ENCODE measurements at places on chromosomes 2 and 18.

- no peak for DNase-seq
These were observed 808.3 kb downstream of the TSN start for GRCh38 chr2:122563781-122564180.

- no peak for DNase-seq
These were observed 42.1 kb downstream of the GLI2 start for GRCh38 chr2:120777787-120778186.

GRCh38 chr18:3508576-3509549, 58.9 kb downstream of the TGIF1 start:
- DNase-seq = peak; percentile 56

DNA sequence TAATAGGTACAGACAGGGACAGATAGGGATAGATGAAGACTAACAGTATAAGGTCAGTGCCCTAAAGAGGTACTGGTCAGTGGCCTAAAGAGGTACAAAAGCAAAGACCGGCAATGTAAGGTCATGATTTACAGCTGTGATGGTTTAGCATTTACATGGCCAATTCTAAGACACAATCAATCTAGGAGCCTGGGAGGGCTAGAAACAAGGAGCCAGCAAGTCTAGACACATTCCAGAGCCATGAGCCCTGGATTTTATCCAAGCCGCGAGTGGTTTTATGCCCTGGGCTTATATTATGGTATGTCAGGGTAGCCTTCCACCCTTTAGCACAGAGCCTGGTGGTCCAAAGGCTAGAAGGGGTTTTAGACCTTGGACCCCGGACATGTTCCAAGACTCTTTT, 124.2 kb downstream of the CBLN2 start:
- DNase-seq = no peak

GRCh38 chr2:238864207-238865014, 16.5 kb downstream of the TWIST2 start:
- DNase-seq = peak; percentile 75

DNA sequence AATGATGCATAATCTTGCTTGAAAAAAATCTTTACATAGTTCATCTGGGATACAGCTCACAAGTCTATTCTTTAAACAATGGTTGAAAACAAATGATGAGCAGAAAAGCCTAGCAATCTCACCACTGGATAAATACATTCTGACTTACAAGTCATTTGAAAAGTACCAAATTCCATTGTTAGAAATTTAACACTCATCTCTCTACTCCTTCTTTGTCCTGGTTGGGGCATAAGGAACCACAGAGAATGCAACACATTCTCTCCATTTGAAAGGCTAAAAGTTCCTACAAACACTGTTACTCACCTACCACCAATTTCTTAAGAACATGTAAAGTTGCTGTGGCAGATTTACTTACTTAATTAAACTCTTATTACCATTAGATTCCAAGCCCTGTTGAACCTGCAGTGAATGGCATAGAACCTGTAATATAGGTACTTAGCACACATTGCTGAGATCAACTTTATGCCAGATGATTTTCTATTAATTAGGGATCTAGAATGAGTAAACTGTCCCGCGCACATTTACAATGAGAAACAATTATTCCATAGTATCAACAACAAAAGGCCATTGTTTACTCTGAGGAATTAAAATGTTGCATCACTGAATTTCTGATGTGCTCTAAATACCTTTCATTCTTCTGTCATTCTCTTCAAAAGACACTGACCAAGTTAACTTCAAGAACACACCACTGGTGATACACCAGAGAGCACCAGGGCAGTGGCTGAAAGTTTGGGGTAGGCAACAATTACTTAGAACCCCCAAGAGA, 69.6 kb downstream of the CABYR start:
- no peak for DNase-seq

DNA sequence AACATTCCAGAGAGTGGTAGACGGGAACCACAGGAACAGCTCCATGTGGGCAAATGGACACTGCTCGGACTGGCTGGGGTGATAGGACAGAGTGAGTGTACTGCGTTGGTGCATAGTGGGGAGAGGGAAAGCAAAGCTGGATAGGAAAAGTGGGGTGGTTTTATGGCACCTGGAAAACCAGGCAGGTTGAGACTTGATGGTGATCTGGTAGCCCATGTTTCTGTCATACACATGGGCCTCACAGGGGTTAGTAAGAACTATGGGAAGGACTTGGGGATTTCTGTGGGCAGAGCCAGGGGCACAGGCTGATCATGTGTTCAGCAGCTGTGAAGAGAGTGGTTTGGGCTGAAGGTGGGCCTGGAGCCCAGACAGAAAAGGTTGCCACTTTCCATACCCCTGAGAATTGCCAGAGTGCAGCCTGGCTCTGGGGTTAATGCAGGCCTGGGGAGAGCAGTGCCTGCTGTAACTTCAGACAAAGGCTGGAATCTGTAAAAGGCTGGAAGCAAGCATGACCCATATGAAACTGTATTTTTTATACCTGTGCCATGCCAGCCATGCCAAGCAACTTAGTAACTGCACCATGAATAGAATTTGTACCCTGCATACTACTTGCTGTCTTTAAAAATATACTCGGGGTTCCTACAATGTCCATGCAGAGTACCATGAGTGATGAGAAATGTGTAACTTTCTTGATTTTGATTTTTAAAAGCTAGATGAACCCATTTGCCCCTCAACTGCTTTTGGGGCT, 41.9 kb downstream of the RPIA start:
- no peak for DNase-seq

- DNase-seq = peak; percentile 53
These were observed 143.1 kb upstream of the L3MBTL4 start for GRCh38 chr18:6557770-6558248.

- DNase-seq = no peak
These were observed 146.3 kb upstream of the TTC39C start for GRCh38 chr18:23868136-23868785.

GRCh38 chr2:110992886-110993285, 127.8 kb upstream of the BCL2L11 start:
- no peak for DNase-seq

DNA sequence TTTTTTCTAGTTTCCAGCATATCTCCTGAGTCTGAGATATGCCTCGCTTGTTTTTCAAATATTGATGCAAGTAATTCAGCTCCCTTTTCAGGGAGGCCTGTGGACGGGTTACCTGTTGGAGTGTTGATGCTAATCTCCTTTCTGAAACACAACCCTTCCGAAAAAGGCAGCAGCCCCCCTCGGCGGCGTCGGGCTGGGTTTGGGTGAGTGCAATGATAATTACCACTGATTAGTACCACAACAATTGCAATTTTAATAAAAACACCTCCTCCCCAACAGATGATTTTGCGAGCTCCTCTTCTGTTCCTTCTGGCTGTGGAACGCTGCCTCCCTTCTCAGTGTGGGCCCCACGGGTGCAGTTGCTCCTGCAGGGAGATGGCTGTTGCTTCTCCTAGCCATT, 66.3 kb downstream of the PTGR3 start:
- no peak for DNase-seq

DNA sequence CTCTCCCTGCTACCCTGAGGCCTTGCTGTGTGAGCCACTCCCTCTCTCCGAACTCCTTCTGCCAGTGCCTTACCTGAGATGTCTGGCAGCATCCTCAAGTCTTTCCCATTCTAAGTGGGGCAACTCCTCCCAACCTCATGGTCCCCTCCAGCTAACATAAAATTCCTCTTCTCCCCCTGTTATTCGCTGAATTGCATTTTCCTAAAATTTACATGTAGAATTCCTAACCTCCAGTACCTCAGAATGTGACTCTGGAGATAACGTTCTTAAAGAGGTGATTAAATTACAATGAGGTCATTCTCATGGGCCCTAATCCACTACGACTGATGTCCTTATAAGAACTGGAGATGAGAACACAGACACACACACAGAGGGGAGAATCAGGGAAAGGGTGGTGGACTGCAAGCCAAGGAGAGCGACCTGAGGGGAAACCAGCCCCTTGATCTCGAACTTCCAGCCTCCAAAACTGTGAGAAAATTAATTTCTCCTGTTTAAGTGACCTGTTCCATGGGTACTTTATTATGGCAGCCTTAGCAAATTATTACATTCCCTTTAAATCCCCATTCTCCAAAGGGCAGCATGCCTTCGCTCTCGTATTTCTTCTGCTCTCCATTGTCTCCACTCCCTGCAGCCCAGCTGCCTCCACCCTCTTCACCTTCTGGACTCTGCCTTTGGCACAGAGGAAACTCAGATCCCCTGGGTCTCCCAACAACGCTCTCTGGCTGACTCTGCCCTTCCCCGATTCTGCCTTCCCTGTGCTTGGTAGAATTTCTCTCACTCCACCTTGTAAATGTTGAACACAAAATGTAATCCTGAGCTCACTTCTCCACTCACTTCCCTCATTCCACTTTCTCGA, 70.5 kb downstream of the TGIF1 start:
- no peak for DNase-seq

- no peak for DNase-seq
These were observed 30.0 kb downstream of the CTLA4 start for GRCh38 chr2:203897544-203897943.

DNA sequence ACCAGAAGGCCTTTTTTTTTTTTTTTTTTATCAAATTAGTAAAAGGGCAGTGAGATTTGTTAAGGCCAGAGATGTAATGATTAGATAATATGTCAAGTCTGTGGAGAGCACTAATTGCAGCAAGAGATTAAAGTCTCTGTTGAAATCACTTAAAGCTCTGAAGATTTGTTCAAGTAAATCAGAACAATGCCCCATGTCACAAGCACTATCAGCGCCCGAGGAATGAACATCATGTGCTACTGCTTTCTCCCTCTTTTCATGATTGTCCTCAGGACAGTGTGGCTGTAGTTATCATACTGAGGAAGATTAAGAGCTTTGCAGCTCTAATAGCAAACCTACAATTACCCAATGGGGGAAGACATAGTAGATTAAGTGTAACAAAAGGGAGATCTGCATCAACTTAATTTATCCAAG, 71.1 kb downstream of the TDRD15 start:
- DNase-seq = no peak

GRCh38 chr2:32627441-32627813, 423 bp upstream of the TTC27 start:
- peak; percentile 62 for DNase-seq

GRCh38 chr18:79069717-79070151, 540 bp downstream of the ATP9B start:
- DNase-seq = no peak

GRCh38 chr2:101624706-101625332, 72.7 kb upstream of the MAP4K4 start:
- DNase-seq = no peak

GRCh38 chr2:20185176-20186022, 39.5 kb downstream of the SDC1 start:
- DNase-seq = no peak

DNA sequence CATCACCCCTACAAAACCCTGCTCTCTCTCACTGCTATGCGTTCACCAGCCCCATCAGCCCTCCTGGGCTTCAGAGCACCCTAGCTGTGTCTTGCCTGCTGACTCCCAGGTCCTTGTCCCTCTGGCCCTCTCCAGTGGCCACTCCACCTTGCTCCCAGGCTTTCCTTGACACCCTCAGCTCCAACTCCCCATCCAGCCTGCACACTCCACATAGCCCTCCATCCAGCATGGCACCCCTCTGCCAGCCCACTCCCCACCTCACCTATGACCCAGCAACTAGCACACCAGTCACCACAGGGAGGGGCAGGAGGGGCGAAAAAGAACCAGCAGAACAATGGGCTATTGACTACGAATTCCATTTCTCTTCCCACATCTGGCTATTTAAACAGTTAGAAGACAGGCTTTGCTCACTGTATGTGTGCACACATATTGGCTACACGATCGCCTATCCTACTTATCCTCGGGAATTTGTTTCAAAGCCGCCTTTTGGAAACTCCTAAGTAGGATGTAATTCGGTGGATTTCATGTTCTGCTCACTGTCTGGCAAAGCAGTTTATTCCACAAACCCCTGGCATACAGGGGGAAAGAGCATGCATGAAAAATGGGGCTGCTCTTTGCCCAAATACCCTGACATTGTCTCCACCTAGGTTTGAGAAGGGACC, 195.3 kb downstream of the SMAD2 start:
- no peak for DNase-seq

DNA sequence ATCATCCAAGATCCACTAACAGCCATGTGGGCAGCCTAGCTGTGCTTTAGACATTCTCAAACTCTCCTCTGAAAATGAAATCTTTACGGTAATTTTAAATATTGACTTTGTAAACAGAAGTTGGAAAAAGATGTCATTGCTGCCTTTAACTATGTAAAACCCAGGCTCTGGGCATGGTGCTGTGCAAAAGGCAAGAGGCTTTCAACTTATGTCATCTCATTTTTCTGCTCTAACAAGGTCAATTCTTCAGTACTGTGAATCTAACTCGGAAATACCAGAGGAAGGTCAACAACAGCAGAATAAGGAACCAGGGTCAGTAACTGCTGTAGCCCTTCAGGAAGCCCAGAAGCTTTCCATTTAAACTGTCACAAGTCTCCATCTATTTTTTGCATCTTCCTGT, 37.0 kb upstream of the MPP4 start:
- no peak for DNase-seq

DNA sequence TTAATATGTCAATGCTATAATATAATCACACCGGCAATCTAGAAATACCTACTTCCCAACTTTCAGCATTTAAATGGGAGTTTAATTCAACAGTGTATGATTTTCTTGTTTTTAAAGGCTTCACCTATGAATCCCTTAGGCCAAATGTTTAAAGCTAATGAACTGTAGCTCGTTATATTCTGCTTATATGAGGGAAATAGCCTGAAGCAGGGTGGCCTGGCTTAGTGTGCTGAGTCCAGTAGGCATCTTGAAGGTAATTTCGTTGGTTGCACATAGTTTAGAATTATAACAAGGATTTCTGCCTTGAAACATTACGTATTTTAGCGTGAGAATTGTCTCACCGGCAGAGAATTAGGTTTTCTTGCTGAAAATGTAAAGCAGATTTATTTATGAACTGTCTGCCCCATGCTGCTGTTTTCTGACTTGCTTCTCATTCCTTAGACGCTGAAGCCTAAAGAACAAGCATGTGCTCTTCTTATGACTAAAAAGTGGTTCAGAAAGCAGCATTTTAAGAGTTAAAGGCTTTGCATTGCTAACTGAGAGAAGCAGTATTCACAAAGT, 433.7 kb upstream of the RAB12 start:
- no peak for DNase-seq

DNA sequence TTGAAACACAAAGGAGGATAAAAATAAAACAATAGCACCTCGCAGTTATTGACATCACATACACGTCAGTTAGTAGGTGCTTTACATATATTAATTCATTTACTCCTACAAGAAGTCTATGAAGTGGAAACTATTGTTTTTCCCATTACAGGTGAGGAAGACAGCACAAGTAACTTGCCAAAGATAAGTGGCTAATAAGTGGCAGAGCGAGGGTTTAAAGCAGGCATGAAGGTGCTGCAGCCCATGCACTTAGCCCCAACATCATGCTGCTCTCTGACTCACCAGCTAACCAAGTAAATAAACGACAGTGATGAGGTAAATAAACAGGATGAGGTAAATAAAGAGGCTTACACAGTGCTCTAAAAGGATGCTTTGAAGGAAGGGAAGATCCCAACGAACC, 498.6 kb upstream of the ZEB2 start:
- no peak for DNase-seq
